ENCODE measurements at places on chromosomes 1 and 21.

- no peak for DNase-seq
These were observed 67.0 kb upstream of the LRRC53 start for GRCh38 chr1:74579425-74579824.

DNA sequence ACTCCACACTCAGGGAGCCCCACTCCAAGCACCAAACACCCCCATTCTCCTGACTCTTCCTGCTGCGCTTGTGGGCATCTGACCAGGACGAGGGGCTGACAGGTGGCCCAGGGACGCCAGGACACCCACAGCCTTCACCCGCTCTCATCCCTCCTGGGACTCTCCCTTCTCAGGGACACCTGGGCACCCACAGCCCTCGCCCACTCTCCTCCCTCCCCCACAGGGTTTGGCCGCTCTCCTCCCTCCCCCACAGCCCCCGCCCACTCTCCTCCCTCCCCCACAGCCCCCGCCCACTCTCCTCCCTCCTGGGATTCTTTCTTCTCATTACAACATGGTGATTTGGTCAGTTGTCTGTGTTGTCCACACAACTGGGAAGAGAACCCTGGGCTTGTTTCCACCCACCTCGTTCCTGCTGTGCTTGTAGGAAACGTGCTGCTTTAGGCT is 43.4 kb downstream of the PRDM15 start:
- no peak for DNase-seq

DNA sequence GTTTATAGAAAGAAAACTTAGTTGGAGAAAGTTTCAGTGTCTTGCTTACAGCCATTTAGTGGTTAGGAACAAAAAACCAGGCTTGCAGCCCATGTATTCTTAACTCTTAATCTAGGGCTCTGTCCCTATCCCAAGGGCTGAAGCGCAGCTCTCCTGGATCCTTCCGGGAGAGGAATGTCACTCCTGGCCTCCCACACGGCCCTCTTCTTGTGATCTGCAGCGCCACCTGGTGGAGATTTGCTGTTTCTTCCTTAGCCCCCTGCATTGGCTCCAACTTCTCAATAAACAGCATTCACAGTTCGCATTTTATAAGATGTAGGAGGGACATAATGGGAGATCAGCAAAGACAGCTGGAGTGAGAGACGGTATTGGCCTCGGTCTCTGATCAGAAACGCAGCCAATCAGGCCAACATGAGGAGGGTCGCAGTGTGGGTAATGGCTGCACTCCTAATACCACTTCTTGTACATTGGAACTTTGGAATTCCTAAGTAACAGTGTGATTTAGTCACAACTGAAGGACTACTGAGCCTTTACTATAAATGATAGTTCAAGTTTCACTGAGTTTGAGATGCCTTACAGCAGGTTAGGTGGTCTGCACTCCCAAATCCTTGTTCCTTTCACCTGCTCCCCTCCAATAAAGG is 283.4 kb downstream of the ASTN1 start:
- peak; percentile 4 for DNase-seq

GRCh38 chr1:187504779-187505178 is 676.0 kb downstream of the PLA2G4A start:
- DNase-seq, result no peak

- DNase-seq, result no peak
These were observed 37.2 kb upstream of the SIM2 start for GRCh38 chr21:36661511-36662309.
